Right renal pelvis (tissue), 4 donors: ENCODE measurements at places on chromosomes 16 and 17. TPM values are rescaled to one million over a fixed set of nuclear protein-coding genes. Genes with fewer than 3 reads are reported as not detected.

DNA sequence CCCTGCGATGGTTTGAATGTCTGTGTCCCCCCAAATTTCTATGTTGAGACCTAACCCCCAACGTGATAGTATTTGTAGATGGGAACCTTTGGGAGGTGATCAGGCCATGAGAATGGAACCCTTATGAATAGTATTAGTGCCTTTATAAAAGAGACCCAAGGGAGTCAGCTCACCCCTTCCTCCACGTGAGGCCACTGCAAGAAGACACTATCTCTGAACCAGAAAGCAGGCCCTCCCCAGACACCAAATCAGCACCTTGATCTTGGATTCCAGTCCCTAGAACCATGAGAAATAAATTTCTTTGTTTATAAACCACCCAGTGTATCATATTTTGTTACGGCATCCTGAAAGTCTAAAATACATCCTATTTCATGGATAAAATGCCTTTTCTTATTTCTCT is 64.4 kb upstream of the LRRC37A3 start:
- DNase-seq, result no peak

- no peak for DNase-seq
Observed at GRCh38 chr16:84568066-84568465, 49.8 kb downstream of the COTL1 start.

- DNase-seq, result no peak
Observed at GRCh38 chr16:13351601-13352217, 450.3 kb downstream of the SHISA9 start.

DNA sequence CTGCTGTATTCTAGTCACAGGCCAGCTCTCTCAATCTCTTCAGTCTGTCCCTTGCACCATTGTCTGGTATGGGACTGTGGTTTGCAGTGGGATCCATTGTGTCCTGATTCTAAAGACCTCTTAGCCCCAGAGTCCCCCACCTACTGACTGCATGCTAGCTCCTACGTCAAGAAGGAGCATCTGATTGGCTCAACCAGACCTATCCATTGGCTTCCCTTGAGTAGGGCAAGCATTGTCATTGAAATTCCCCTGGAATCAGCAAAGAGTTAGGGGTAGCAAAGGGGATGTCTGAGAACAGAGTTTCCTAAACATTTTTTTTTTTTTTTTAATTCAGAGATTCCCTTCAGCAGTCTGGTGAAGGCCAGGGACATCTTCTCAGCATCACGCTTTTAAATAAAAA is 175.3 kb upstream of the MPHOSPH6 start:
- DNase-seq, result no peak

The C17orf78 gene
- 0.06 TPM for polyA plus RNA-seq
